ENCODE measurements at places on chromosomes 3 and 15.

- no peak for DNase-seq
These were observed 104.9 kb downstream of the AQP9 start for GRCh38 chr15:58243070-58243469.

GRCh38 chr15:46322753-46323152 is 687.9 kb downstream of the SQOR start:
- no peak for DNase-seq

- no peak for DNase-seq
These were observed 148.0 kb downstream of the RPLP1 start for GRCh38 chr15:69600556-69601085.

DNA sequence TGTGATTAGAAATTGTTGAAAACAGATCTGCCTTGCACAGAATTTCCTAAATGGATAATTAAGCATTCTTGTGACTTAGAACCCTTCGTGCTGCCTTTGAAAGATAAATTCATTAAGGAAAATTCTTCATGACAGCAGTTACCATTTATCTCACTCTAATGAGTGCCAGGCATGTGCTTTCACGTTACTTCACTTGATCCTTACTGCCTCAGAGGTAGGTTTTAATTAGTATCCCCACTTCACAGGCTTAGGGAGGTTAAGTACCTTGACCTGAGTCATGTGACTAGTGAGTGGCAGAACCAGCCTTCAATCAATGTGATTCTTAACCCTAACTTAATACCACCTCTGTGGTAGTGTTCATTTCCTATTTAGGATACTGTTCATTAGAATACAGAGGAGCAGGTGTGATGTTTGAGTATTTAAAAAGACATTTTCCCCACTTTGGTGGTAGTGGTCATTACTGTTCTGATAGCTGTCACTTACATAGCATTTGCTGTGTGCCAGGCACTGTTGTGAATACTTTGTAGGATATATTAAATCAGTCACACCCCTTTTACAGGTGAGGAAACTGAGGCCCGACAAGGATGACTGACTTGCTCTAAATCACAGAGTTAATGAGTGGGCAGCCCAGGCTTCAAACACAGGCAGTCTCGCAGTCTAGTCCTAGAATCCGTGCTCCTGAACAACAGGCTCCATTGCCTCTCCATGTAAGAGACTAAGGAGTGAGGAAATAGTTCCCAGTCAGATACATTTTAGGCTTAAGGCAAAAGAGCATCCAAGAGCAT is 57.9 kb downstream of the RLBP1 start:
- DNase-seq, result no peak

GRCh38 chr3:87126321-87126720 is 100.8 kb upstream of the CHMP2B start:
- no peak for DNase-seq

GRCh38 chr3:46423588-46423987 is 16.5 kb downstream of the CCRL2 start:
- no peak for DNase-seq

Data from stimulated activated CD4-positive, alpha-beta T cell treated with anti-CD3 and anti-CD28 coated beads, TNF-alpha, amount 100 ng/mL, for 48 hours (primary cell).